LHCN-M2 (cell line): ENCODE measurements at places on chromosomes 3 and 15. TPM values are rescaled to one million over a fixed set of nuclear protein-coding genes. Genes with fewer than 3 reads are reported as not detected.

GRCh38 chr3:50519471-50520089 lies 16.1 kb upstream of the CACNA2D2 start:
- DNase-seq: peak; percentile 14

GRCh38 chr15:40630313-40630712 lies 36.3 kb downstream of the KNL1 start:
- DNase-seq: no peak

DNA sequence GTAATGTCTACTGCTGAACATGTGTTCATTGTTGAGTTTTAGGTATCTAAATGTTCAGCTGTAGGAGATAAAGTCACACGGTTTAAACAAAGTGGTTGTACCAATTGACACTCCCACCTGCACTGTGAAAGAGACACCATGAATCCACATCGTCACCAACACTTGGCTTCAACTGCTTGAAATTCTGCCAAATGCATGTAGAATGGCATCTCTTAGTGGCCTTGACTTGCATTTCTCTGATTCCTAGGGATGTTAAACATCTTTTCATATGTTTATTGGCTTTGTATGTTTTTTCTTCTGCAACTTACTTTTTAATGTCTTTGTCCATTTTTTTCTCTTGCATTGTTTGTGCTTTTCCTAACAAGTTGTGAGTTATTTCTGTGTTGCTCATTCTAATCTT lies 43.4 kb downstream of the RPLP1 start:
- no peak for DNase-seq

DNA sequence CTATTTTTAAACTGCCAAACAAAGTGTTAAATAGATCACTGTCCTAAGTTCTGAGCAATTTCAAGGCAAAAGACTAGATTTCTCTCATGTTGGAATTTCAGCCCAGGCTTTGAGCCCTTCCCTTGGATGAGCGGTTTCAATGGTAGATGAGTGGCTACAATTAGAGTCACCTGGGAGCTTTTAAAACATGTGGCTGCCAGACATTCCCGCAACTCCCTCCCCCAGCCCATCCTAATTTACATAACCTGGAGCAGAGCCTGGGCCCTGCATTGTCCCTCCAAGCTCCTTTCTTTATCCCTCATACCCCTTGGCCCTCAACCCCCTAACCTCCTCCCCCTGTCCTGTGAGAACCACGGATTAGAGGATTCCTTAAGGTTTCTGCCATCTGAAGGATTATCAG lies 357.5 kb upstream of the UMPS start:
- DNase-seq: no peak

GRCh38 chr3:48068886-48069285 lies 52.7 kb upstream of the MAP4 start:
- no peak for DNase-seq

- DNase-seq: no peak
These were observed 28.3 kb upstream of the TASOR start for GRCh38 chr3:56711344-56711743.

DNA sequence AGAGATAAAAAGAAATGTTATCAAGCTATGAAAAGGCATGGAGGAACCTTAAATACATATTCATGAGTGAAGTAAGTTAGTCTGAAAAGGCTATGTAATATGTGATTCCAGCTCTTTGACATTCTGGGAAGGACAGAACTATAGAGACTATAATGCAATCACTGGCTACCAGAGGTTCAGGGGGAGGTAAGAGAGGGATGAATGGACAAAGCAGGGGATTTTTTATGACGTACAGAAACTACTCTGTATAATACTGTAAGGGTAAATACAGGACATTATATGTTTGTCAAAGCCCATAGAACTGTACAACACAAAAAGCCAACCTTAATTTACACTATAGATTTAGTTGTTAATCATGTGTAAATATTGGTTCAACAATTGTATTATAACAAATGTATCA lies 46.1 kb downstream of the MCTP2 start:
- no peak for DNase-seq

DNA sequence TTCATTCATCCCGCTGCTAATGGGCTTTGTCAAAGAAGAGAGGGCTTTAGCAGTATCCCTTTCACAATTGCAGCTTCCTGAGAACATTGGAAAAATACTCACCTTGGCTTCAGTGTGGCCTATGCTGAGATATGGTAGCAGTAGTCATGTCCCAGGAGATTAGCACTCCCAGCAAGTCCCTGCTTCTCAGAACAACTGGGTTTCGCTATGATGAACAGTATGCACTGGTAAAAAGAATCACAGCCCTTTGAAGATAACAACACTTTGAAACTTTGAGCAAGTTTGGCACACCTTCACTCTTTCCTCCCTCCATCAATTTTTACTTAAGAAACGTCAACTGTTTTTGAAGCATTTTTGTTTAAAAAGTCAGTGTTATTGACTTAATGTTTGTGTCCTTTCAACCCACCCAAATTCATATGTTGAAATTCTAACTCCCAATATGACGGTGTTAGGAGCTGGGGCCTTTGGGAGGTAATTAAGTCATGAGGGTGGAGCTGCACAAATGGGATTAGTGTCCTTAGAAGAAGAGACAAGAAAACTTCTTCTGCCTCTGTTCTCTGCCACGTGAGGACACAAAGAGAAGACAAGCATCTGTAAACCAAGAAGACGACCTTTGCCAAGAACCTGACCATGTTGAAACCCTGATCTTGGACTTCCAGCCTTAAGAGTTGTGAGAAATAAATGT lies 17.8 kb upstream of the PLSCR4 start:
- DNase-seq: no peak

- no peak for DNase-seq
These were observed 460.3 kb upstream of the PROK2 start for GRCh38 chr3:72245183-72245811.

- peak; percentile 31 for DNase-seq
These were observed 46.8 kb downstream of the CYP11A1 start for GRCh38 chr15:74320352-74321247.

DNA sequence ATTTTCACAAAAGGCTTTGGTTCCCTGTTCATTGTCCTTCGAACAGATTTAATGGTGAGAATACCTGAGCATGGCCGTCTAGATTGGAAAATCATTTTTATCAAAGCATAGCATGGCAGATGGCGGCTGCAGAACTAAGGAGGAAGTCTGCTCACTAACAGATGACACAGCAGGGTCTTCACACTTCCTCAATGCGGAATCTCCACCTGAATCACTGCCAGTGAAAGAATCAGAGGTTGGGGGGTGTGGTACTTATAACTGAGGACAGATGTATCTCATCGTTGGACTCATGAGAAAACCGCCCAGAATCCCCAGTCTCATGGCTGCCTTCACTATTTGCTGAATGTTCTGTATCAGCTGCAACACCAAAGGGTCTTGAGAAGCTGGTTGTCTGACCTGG lies 31.6 kb upstream of the PYGO1 start:
- DNase-seq: no peak

DNA sequence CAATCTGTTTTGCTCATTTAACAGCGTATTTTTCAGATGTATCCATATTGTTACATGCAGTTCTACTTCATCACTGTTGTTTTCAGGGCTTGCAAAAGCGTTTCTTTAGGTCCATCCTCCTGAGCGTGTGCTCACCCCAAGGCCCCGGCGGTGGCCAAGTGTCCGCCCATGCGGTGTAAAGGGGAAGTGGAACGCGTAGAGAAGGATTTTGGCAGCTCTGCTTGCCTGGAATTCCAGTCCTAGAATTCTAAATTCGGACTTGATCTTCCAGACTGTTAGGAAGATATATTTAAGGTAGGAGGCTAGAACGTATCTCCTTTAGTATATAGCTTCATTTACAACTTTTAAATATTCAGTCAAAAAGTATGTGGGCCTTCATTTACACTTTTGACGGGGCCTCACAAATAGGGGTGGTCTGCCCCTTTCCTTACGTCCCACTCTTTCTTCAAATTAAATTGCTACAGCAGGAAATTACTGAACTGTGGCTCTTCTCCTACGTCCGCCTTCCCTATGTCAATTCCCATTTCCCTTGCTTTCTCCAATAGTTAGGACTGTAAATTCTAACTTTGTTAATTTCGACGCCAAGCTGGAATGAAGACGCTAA lies 609 bp upstream of the TBC1D23 start:
- no peak for DNase-seq

- no peak for DNase-seq
These were observed 18.0 kb downstream of the MIX23 start for GRCh38 chr3:122365073-122365472.

- peak; percentile 63 for DNase-seq
These were observed 522.3 kb downstream of the ROBO1 start for GRCh38 chr3:79245284-79246138.

DNA sequence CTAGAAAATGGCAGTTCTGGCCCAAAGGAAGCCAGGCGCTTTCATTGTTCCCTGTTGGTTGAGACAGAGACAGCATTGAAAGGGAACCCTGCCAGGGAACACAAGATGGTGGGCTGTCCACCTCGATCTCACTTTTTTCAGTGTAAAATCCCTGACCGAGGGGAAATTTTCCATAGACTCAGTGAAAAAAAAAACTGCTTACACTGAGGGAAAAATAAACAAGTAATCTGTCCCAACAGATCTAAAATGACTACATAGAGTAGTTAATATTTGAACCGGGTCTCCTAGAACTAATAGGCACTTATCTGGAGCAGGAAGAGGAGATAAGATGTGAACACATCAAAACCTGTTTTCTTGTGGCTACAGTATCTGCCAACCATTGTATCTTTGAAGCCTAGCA lies 763.4 kb upstream of the GOLIM4 start:
- no peak for DNase-seq

GRCh38 chr3:146416366-146416765 lies 53.0 kb downstream of the PLSCR2 start:
- DNase-seq: no peak

DNA sequence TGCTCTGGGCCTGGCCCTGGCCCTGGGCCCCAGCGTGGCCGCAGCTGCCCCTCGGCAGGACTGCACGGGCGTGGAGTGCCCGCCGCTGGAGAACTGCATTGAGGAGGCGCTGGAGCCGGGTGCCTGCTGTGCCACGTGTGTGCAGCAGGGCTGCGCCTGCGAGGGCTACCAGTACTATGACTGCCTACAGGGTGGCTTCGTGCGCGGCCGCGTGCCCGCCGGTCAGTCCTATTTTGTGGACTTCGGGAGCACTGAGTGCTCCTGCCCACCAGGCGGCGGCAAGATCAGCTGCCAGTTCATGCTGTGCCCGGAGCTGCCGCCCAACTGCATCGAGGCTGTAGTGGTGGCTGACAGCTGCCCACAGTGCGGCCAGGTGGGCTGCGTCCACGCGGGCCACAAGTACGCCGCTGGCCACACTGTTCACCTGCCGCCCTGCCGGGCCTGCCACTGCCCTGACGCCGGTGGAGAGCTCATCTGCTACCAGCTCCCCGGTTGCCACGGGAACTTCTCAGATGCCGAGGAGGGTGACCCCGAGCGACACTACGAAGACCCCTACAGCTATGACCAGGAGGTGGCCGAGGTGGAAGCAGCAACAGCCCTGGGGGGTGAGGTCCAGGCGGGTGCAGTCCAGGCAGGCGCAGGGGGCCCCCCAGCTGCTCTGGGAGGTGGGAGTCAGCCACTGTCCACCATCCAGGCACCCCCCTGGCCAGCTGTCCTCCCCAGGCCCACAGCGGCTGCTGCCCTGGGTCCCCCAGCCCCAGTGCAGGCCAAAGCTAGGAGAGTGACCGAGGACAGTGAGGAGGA lies 21.7 kb downstream of the FBLN2 start:
- no peak for DNase-seq

DNA sequence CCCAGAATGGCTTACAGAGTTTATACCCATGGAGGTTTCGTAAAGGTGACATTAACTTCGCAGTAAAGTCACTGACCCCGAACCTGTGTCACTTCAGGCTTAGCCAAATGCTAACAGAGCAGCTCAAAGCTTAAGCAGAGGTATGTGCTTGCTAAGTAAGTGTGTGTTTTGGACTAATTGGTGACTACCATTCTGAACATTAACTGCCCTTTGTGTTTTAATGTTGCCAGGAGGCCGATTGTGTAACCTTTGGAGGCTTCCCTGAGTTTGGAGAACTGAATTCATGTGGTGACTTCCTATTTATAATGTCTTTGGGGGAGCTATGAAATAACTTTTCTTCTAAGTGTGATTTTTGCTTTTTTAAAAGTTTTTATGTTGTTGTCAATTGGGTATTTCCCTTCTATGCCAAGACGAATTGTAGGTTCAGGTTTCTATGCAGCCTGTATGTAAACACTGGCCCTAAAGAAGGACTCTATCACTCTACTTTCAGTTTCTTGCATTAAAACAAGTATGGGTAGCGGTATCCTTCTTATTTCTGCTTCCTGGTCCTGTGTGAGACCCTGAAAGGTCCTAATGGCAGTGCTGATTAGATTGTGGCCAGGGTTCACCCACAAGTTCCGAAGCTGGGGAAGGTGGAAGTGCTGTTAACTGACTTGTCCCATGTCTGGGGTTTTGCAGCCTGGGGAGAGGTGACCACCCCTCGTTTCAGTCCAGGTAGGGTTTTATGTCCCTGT lies 86.3 kb downstream of the IGF1R start:
- DNase-seq: no peak

DNA sequence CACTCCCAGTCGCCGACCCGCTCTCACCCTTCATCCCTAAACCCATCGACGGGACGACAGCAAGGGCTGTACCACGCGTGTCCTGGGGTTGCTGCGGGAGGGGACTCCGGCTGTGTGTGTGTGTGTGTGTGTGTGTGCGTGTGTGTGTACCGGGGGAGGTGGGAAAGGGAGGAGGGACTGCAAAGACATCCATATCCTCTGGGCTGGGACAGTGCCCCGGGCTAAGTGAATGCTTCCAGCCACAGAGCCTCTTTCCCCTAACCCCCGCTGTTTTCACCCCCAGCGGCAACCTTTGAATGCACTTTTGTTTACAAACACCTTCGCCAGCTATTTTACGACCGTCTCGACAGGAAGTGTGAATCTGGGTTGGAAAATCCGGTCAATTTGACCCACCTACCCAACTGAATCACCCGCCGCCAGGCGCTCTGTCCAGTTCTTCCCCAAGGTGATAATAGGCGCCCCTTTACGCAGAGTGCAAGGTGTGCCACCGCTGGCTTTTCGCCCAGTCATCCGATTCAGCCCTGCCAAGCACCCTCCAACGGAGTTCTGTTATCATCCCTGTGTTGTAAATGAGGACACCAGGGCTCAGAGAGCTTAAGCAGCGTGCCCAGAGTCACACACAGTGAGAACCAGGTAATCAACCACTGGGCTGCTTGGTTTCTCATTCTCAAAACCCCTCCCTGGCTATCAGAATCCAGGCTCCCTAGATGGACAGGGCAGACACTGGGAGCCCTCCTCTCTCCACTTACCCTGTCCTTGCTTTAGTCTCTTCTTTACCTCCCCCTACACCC lies 739 bp upstream of the AMOTL2 start:
- DNase-seq: no peak

DNA sequence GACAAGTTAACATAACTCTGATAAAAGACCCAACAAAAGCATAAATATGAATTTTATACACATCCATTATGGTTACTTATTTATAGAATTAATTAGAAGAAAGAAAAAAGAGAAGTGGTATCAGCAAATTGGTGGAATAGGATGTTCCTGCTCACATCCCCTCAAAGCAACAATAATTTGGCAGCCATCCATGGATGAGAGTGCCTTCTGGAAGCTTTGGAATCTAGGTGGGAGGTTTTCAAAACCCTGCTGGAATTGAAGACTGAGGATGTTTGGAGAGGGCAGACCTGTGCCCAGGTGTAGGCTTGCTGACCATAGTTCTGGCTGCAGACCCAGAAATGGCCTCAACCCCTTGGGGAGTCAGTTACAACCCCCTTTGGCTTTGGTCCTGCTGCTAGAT lies 91.2 kb downstream of the EDEM1 start:
- no peak for DNase-seq

Gene DCBLD2
- total RNA-seq: 628 and 664 TPM in 2 replicates

Gene OXNAD1
- total RNA-seq: 5.5 and 8.0 TPM in 2 replicates
